Iris pigment epithelial cell (primary cell): ENCODE measurements at places on chromosomes 12 and 14.

DNA sequence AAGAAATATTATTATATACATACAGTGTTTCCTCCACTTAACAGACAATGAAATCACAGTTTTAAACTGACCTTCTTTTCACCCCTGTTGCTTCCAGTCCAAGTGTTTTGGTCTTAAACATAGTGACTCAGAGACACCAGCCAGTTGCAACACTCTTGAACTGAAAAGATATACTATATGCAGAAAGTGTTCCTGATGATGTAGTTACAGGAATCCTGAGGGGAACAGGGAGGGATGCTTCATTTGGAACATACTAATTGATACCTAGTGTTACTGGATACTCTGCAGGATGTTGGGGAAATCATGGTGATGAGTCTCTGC is 420.8 kb downstream of the CCDC91 start:
- DNase-seq = peak; percentile 97

GRCh38 chr12:9342614-9343353 is 134.6 kb upstream of the PZP start:
- DNase-seq = no peak

- no peak for DNase-seq
Measured at GRCh38 chr12:67722296-67722695, 73.8 kb downstream of the DYRK2 start.

DNA sequence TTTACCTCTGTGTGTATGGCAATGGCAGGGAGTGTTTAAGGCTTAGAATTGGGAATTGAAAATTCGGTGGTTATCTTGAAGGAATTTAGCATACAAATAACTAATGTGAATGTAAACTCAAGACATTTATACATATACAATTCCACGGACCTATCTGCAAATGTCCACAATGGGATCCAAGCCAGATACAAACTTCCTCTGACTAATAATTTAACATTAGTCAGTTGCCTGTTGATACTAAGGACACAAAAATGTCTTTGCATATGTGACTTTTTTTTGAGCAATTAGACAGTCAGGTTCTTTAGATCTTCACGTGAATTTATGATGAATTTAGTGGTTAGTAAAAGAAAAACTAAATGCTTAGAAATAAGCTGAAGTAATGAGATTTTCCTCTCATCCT is 40.5 kb downstream of the ESR2 start:
- peak; percentile 72 for DNase-seq

DNA sequence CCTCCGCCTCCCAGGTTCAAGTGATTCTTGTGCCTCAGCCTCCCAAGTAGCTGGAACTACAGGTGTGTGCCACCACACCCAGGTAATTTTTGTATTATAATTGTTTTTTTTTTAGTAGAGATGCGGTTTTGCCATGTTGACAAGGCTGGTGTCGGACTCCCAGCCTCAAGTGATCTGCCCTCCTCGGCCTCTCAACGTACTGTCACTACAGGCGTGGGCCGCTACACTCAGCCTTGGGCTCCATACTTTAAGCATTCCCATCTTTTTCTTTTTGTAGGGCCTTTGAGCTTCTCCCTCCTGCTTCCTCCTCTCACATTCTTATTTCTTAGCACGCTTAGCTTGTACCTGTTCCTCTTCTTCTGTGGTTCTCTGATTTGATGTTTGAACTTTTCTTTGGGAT is 62.8 kb downstream of the SERPINA3 start:
- DNase-seq = no peak
